Skeletal muscle cell (primary cell): ENCODE measurements at places on chromosomes 3 and 15.

GRCh38 chr15:39575180-39575579 is 5.7 kb upstream of the THBS1 start:
- DNase-seq: no peak

- no peak for DNase-seq
These were observed 12.1 kb downstream of the SACM1L start for GRCh38 chr3:45701172-45701867.

DNA sequence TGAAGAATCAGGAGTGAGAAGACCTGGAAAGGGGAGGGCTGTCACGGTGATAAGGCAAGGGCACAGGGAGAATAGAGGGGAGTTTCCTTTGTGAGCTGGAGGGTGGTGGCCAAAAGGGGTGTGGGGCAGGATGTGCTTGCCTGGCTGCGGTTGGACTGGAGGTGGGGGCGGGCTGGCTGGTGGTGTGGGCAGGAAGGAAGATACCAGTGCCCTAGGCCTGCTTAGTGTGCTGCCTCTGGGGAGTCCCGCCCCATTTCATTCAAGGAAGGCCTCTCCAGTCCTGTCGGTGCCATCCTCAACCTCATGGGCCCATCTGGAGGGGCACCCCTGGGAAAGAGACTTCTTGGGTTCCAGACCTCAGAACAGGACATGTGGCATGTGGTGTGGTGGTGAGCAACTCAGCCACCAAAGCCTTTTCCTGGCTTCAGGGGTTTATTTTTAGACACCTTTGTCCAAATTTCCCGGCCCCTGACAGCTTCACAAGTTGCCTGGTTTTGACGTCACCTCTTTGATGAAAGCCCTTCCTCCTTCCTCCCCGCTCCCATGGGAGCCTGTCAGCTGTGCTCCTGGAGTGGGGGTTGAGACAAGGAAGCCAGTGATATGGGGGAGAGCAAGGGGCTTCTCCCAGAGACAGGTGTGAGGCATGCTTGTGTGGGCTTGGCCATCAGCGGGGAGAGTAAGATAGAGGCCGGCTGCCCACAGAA is 15.6 kb downstream of the TEX264 start:
- DNase-seq: peak; percentile 12

DNA sequence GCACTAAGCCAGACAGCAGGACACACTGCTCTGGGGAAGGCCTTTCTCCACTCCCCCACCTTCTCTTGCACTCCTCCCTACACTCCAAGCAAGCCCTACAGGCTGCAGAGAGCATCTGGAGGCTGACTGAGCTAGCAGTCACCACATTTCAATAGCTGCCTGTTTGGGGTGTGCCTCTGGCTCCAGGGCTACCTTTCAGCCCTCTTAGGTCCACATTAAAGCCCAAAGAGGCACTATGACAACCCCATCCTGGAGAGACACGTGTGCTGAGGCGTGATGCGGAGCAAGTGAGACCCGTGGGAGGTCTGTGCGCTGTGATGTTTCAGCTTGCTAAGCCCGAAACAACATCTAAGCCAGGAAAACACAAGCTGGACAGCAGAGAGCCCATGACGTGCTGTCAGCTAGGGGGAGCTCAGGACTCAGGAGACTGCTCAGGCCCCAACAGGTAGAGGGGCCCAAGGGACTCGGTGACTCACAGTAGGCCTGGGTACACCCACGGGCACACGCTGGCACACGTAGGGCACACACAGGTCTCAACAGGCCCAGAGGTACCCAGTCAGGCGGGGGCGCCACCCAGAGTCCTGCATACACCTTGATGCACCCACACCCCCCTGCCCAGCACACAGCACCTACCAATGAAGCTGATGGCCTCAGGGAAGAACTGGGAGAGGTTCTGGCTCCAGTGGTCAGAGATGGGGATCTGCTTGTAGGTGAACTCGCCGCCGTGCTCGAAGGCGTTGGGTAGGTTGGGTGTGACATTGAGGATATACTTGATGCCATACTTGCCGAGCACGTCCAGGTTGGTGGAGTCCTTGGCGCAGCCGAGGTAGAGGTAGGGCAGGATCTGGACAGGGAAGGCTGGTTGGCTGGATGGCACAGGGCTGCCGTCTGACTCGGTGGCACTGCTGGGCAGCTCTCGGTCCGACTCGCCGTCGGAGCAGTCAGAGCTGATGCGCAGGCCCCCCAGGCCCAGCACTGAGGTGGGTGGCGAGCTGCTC is 2.8 kb downstream of the DUSP7 start:
- no peak for DNase-seq

DNA sequence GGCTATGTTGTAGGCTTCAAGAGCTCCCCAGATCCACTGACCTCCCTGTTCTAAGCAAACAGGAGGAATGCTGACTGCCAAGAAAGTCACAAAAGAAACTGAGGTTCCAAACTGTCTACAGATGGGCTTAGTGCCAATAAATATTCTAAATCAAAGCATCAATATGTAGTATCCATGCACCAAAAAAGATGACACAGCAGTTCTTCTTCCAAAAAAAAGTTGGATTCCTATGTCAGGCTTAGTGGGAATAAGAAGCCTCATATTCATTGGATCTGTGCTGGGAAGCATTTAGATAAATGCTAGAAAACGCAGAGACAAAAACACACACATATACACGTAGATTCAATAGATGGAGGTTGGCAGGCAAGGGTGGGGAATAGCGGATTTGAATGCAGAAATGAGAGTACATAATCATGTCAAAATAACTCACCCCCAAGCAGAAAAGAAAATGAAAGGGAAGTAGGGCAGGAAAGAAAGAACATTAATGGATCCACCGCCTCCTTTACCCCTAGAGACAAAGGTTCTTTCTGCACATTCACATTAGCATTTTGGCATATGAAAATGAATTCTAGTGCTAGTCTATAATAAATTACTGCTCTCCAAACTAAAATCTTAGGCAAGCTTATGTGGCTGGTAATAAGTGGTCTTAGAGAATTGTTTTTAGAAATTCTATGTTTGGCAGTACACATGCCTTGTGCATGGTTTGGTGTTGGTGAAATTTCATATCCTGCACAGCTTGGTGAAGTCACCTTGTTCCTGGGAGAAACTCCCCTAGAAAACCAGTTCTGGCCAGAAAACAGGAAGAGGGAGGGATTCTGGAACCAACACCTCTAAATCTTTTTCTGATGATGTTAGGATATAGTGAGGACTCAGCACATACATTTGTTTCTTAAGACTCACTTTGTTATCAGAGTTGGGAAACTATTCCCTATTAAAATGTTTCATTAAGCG is 283.4 kb downstream of the LSAMP start:
- DNase-seq: no peak
